ENCODE measurements at places on chromosomes 2 and 18. TPM values are rescaled to one million over a fixed set of nuclear protein-coding genes. Genes with fewer than 3 reads are reported as not detected.

The GALNT3 gene
- 0.18 TPM for total RNA-seq

The BOLL gene
- total RNA-seq: not detected

The CDK15 gene
- 2.9 TPM for total RNA-seq

The DYNC1I2 gene
- 126 TPM for total RNA-seq

The SKA1 gene
- 34.3 TPM for total RNA-seq

The GPR45 gene
- not detected for total RNA-seq

The SERPINB2 gene
- total RNA-seq: not detected

The CNGA3 gene
- total RNA-seq: not detected

The DNAH7 gene
- total RNA-seq: 0.86 TPM

The RNF149 gene
- total RNA-seq: 34.9 TPM

The CFC1 gene
- not detected for total RNA-seq

The HOXD13 gene
- 0.53 TPM for total RNA-seq

The FNDC4 gene
- total RNA-seq: 31.9 TPM

The CCT4 gene
- 209 TPM for total RNA-seq

The MAPK4 gene
- not detected for total RNA-seq

The COL6A3 gene
- total RNA-seq: 1,153 TPM

The TEKT4 gene
- not detected for total RNA-seq

The UGT1A3 gene
- not detected for total RNA-seq

The SULT1C2 gene
- not detected for total RNA-seq

All from myometrial cell (primary cell).